ENCODE measurements at places on chromosomes 4 and X. TPM values are rescaled to one million over a fixed set of nuclear protein-coding genes. Genes with fewer than 3 reads are reported as not detected.
A peak's percentile ranks its signal among the peaks of the same experiment; 100 is the strongest.

DNA sequence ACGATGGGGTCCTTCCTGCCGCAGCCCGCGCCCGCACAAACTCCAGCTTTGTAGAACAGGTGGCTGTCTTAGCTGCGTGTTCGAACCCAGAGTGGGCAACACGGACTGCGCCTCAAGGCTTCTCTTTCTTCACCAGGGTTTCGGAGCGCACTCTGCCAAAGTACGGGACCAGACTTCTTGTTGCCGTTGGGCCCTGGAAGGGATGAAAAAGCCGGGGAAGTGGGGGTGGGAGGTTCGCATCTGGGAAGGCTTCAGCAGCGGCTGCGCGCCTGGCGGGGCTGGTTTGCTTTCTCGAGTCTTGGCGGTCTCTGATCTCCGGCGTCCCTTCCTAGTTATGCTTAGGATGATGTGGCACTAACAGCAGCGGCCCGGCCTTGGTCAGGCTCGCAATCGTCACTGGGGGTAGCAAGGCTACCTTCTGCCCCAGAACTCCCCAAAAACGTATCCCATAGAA, 673 bp downstream of the PARM1 start:
- no peak for DNase-seq

DNA sequence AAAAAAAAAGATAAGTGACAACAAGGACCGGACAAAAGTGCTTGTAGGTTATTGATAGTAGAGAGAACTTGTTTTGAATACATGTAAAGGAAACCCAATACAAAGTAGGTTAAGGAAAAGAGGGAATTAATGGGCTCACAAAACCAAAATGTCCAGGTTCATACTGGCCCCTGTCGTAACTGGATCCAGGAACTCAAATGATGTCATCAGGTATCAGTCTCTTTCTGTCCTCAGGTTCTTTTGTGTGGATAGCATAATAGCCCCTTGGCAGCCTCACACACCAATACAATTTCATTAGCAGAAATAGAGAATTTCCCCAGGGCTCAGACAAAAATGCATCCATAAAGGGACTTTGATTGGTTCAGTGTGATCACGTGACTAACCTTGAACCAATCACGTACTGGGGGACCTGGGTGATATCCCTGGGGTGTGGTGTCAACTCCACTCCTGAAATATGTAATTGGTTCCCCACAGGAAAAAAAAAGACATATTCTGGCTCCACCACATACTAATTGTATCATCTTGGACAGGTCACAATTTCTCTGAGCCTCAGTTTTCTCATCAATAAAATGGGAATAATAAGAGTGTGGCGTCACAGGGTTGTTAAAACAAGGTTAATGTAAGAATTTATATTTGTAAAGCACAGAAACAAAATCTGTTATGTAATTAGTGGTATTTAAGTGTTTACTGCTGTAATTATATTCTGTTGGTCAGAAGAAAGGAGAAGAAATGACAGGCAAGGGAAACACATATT, 174.8 kb downstream of the PDGFRA start:
- DNase-seq = no peak

DNA sequence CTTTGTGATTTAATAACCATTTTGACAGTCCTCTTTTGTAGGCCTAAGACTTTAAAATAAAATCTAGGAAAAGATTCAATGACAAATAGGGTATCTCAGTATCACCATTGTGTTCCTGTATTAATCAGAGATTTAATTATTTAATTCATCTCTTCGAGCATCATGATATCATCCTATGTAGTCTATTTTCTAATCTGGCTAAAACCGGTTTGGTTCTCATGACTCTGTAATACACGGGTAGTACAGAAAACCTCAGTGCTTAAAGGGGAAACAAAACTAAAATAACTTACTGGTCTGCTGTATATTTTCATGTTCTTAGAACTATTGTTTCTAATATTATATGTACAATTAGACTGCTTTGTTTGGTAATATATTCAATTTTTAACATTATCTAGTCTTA, 23.7 kb upstream of the FBXW7 start:
- DNase-seq = no peak

- DNase-seq = no peak
Measured at GRCh38 chrX:149996515-149996914, 58.2 kb upstream of the EOLA2 start.

HSFX2 gene
- total RNA-seq = not detected

USP17L17 gene
- not detected for total RNA-seq

C4orf50 gene
- 0.02 TPM for total RNA-seq

GRCh38 chr4:1402516-1403091, 3.6 kb downstream of the NKX1-1 start:
- no peak for DNase-seq

SMR3B gene
- total RNA-seq = not detected

- DNase-seq = no peak
Measured at GRCh38 chr4:74327762-74328161, 19.5 kb downstream of the EPGN start.

- no peak for DNase-seq
Measured at GRCh38 chr4:54741202-54741601, 83.4 kb downstream of the KIT start.

DNA sequence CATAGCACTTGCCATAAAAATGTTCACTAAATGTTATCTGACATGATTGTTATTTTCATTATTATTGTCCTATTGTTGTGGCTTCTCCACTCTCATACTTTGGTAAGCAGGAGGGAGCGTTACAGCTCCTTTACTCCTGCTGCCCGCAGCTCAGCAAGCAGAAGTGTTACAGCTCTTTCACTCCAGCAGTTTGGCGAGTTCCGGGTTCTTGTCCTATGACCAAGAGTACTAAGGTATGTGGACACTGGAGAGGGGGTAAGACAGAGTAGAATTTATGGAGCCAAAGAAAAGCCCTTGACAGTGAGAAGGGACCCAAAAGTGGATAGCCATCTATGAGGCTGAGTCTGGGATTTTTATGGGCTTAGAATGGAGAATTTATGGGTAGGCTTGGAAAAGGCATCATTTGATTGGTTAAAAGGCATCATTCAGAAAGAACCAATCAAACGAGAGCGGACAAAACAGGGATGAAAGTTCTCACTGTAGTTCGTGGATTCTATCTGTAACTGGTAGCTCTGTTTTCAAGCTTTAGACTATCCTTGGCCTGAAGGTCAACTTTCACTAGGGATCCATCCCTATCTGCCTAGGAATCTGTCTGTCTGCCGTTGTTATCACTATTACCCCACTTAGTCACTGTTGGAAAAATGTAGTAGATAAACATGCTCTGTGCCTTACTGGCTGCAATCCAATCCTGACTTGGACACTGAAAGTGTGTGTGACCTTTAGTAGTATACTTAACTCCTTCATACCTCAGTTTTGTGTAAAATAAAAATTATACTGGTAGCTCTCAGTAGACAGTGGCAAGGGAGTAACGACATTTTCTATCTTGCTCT, 545.6 kb upstream of the LCORL start:
- DNase-seq = no peak

SOX3 gene
- total RNA-seq = not detected

DNA sequence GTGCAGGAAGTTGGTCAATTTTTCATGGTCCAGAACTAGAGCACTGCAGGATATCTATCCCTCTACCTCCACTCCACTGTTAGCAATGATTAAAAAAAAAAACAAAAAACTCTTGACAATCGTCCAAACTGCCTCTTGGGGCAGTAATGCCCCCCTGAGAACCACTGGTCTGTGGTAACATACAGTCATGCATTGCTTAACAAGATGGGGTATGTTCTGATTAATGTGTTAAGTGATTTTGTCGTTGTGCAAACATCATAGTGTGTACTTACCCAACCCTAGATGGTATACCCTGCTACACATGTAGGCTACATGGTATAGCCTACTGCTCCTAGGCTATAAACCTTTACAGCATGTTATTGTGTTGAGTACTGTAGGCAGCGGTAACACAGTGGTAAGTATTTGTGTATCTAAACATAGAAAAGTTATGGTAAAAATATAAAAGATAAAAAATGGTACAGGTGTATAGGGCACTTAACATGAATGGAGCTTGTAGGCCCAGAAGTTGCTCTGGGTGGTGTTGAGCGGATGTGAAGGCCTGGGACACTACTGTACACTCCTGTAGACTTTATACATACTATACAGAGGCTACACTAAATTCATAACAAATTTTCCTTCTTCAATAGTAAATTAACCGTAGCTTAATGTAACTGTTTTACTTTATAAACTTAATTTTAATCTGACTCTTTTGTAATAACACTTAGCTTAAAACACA, 34.1 kb downstream of the ART3 start:
- DNase-seq = peak; percentile 26

- DNase-seq = peak; percentile 28
Measured at GRCh38 chr4:1711571-1712215, 426 bp downstream of the SLBP start.

DNA sequence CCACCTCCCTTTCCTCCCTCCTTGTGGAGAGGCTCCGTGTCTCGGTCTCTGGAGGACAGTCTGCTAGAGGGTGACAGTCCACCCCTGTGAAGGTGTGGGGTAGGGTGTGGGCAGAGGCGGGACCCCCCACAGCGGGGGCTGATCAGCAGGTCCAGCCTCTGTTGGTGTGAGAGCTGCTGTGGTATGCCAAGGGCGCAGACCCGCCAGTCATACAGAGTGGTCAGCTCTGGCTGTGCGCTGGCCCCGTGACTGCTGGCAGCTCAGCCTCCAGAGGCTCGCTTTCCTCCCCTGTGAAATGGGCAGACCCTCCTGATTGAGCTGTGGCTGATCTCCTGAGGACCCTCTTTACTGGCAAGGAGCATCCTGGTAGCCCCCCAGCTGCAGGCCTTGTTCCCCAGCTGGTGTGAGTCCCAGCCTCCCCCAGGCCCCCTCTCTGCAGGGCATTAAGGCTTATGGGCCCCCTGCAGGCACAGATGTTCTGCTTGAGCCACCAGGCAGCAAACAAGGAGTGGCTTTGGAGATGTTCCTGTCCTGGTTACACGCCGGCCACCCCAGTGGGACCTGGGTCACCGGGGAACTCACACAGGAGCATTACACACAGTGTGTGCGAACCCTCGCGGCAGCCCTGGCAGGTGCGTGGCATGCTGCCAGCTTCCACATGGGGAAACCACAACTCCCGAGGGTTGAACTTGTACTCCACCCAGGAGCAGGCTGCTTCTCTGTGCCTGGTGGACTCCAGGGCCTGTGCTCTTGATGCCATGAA, 76.8 kb downstream of the PPP2R2C start:
- DNase-seq = no peak

DNA sequence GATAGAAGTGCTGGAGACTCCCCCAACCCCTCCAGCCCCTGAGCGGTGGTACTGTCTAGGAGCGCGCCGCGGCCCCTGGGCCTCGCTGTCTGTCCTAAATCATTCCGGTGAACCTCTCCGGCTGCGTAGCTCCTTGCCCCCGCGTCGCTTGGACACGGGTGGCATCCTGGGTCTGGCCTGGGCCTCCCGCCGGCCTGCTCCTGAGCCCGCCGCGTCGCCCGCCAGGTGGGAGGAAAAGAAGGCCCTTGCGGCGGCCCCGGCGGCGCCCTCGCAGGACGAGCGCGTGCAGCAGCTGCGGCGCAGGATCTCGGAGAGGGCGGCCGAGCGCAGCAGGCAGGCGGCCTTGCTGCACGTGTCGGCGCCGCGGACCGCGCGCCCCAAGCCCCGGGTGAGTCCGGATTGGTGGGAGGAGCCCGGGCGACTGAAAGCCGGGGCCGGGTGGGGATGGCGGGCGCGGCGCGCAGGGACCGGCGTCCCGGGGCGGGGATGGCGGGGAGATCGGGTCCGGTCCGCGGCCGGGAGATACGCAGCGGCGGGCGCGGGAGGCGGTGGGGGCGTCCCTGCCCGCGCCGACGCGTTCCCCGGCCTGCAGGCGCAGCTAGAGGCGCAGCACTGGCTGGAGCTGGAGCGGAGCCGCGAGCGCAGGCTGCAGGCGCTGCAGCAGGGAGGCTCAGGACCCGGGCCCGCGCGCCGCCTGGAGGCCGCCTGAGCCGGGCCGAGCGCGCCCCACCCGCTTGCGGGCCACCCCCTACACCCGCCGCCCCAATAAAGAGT, 6.5 kb upstream of the RNF4 start:
- peak; percentile 47 for DNase-seq

DNA sequence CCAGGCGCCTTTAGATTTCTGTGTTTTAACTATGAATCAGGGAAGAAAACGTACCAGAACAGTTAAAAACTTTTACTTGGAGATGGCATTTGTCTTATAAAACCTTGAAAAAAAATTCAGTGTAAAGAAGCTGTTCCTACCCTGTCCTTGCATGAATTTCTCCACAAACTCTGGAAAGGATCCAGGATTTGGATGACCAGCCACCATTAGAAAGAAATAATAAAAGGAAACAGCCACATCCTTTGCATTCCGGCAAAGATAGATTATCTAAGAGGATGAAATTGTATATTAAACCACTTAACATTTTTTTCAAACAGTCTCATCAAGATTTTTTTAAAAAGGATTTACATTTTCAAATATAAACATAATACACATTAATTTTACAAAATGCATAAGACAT, 10.6 kb downstream of the SULT1E1 start:
- no peak for DNase-seq

DNA sequence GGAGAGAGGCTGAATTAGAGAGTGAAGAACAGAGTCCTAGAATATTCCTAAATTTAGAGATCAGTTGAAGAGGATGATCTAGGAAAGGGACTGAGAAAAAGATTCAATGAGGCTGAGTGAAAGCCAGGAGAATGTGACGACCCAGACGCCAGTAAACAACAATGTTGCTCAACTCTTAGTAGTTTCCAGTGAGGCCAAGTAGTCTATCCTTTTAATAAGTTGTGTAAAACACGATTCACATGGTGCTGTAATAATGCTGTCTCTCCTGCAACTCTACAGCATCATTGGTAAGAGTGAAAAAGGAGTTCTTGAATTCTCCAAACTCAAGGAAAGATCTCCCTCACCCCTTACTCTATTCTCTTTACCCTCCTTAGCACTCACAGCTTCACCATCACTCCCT, 140.3 kb downstream of the CFAP299 start:
- DNase-seq = no peak

SSX7 gene
- total RNA-seq = not detected

DNA sequence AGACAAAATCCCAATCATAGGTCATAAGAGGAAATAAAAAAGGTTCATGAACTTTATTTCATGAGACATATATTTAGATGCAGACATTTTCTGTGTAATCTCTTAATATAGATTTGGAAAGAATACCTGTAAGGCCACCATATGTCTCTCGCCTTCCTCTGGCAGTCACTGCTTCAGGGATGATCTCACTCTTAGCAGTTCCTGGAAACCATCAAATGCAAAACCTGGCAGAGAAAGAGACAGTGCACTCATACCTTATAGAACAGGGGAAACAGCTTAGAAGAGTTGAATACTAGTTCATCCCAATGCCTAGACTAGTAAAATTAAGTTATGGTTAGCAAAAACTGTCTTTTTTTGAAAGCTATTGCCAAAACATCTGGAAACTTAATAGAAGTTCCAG, 243.3 kb downstream of the GASK1B start:
- DNase-seq = no peak

GRCh38 chrX:20333672-20334071, 67.0 kb upstream of the RPS6KA3 start:
- DNase-seq = no peak

Data from H4 (cell line).